Putamen (tissue), 1 donor: ENCODE measurements at places on chromosomes 3 and 15.

- no peak for DNase-seq
Observed at GRCh38 chr3:27426926-27427325, 57.3 kb downstream of the SLC4A7 start.

- DNase-seq: no peak
Observed at GRCh38 chr15:92749216-92749615, 93.6 kb upstream of the FAM174B start.

GRCh38 chr3:152595975-152596821, 238.7 kb upstream of the P2RY1 start:
- DNase-seq: peak; percentile 43

GRCh38 chr3:193148688-193149473, 92.1 kb upstream of the PLAAT1 start:
- DNase-seq: no peak

DNA sequence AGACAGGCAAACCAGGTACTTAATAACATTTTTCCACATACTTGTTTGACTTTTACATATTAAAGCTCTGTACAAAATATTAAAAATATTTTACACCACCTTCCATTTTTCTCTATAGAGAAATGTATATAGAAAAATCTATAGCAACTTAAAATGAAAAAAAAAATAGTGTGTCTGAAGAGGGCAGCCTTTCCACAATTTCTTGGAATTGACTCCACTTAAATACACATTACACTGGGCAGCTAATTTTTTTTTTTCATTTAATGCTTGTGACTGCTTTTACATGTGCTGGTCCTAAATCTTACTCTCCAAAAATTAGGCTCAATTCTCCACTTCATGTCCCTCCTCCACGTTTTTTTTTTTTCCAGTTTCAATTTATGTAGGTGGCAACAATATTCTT, 427.0 kb upstream of the RBMS3 start:
- DNase-seq: no peak

DNA sequence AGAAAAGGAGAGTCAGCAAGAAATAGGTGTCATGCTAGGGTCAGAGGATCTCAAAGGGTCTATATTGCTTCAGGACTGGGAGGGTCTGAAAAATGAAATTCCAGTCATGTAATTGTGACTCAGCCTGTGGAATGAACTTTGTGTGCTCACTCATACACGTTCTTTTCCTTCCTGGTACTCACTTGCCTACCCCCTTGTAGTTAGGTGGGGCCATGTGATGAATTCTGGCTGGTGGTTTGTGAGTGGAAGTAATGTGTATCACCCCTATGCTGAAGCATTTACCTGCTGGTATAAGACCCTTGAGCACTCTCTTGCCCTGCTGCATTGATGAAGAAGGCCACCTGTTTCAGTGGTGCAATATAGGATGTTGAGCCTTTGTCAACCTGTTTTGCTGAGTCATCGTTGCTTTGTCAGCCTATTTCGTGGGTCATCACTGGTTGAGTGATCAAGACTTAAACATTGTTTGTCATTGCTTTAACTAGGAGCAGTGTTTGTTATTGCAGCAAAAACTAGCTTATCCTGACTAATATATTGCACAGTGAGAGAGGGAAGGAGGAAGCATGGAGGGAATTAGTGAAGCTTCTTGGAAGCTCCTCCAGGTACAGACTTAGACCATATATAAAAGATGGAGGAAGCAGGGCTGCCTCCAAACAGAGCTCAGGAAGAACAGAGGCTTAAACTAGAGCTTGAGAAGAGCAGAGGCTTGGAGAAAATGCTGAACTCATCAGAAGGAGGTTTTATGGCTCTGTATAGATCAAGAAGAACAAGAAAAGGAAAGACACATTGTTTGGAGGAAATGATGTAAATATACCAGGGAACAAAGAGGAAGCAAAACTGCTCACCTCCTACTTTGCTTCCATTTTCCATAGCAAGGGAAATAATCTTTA, 28.9 kb downstream of the TLNRD1 start:
- DNase-seq: no peak

DNA sequence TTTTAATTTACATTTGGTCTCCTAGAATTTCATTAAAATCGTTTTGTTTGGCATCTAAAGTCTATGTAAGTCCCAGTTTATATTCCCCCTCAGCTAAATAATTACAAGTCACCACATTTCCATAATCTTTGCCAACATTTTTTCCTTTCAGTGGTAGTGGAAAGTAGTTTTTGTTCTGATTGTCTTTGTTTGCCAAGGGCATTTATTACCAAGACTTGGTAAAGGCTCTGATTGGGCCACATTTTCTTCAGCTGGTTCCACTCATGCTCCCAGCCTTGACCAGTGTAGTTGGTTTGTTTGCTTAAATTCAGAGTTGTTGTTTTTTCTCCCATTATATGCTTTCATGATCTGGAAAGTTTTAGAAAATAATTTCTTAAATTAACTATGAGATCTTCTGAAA, 153.4 kb upstream of the MME start:
- no peak for DNase-seq

GRCh38 chr15:79071901-79072300, 18.7 kb downstream of the RASGRF1 start:
- no peak for DNase-seq

DNA sequence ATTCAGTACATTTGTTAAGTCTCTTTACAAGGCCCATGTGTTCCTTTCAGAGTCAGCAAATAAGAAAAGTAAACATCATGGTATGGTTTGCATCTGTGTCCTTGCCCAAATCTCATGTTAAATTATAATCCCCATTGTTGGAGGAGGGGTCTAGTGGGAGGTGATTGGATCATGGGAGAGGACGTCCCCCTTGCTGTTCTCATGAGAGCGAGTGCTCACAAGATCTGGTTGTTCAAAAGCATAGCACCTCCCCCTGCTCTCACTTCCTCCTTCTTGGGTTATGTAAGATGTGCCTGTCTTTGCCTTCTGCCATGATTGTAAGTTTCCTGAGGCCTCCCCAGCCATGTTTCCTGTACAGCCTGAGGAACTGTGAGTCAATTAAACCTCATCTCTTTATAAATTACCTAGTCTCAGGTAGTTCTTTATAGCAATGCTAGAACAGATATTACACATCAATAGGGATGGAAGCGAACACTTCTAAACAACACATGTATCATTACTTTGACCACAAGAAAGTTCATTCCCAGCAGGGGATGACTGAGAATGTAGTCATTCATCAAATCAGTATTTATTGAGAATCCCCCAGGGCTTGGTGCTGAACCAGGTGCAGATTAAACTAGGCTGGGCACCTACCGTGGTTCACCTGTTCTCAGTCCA, 4.1 kb downstream of the EFCAB12 start:
- no peak for DNase-seq

DNA sequence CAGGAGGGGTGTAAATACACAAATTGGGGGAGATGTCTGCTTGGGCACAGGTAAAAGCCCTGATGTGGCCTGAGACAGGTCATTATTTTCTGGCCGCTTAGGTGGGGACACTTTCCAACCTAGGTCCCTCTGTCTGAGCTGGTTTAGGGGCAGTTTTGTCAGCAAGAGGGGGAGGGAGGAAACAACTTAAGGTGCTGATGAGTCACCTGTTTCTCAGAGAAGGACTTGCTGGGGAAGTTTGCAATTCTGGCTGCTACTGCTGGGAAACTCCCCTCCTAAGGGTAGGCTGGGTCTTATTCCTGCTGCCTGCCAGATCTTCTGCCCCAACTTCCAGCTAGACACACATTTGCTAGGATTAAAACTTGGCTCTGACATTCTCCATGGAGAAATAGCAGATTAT, 4.8 kb upstream of the RHOV start:
- DNase-seq: no peak

- peak; percentile 47 for DNase-seq
Observed at GRCh38 chr15:57118013-57118799, 199.8 kb downstream of the TCF12 start.

- no peak for DNase-seq
Observed at GRCh38 chr15:32864051-32864450, 146.2 kb downstream of the GREM1 start.

DNA sequence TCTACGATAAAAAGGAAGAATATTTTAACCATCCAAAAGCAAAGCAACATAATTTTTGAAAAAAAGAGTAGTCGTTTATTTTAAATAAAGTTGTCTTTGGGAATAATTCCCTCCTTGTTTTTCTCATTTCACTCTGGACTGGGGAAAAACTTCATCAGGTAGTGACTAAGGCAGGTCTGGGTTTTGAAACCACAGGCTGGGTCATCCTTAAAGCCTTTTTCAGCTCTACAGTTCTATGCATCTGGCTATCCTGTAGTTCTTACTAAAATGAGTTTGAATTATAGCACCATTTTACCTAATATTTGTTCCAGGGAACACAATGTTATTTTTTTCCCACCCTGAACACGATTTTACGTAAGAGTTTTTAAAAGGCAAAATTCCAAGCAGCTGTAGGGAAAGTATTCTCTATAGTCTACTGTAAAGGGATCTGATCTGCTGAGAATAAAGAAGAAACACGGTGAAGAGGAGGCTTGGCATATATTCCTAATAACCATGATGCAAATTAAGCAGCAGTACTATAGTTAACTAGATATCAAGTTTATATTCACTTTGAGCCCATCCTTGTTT, 107.7 kb downstream of the OSBPL10 start:
- DNase-seq: no peak

GRCh38 chr3:186339180-186339918, 22.7 kb downstream of the DGKG start:
- no peak for DNase-seq

GRCh38 chr3:99532246-99532645, 106.1 kb upstream of the COL8A1 start:
- no peak for DNase-seq

DNA sequence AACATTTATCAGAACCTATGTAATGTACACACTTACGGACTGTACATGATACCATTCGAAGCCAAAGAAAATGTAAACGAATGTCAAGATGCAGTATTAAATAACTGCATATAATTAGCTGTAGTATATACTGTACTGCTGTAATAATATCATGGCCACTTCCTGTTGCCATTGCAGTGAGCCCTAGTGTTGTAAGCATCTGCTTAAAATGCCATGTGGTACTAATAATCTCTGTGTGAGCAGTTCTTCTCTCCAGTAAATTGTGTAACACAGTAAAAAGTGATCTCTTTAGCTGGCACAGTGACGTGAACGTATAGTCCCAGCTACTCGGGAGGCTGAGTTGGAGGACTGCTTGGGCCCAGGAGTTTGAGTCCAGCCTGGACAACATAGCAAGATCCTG, 8.6 kb downstream of the SPG11 start:
- no peak for DNase-seq

DNA sequence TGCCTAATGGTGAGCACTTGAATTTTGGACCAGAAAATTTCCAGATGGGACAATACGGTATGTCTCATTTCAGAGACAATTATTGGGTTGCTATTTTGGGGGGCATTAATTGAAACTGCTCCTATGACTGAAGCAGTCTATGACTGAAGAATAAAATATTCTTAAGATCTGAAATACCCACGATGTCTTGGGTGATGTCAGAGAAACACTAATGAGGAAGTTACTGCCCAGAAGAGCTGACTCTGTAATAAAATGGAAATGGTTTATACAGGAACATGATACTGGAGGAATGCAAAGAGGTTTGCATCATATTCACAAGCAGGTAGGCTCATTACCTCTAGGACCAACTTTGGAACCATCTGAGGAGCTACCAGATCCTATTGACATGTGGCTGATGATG, 68.7 kb downstream of the IL12A start:
- DNase-seq: no peak

GRCh38 chr3:105533960-105534359, 167.3 kb downstream of the ALCAM start:
- DNase-seq: no peak

GRCh38 chr3:149058602-149059001, 27.7 kb downstream of the HLTF start:
- no peak for DNase-seq

- no peak for DNase-seq
Observed at GRCh38 chr3:123734527-123734902, 149.6 kb downstream of the MYLK start.

DNA sequence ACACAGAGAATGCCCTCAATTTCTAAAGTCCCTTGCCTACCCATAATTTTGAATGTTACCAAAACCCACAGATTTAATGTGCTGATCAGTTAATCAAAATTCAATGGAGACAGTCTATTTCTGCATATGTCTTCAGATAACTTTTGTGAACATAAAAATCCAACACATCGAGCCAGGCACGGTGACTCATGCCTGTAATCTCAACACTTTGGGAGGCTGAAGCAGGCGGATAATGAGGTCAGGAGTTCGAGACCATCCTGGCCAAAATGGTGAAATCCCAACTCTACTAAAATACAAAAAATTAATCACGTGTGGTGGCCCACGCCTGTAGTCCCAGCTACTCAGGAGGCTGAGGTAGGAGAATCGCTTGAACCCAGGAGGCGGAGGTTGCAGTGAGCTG, 49.3 kb downstream of the PEAK1 start:
- no peak for DNase-seq

GRCh38 chr15:92492551-92493115, 99.0 kb downstream of the ST8SIA2 start:
- peak; percentile 3 for DNase-seq

DNA sequence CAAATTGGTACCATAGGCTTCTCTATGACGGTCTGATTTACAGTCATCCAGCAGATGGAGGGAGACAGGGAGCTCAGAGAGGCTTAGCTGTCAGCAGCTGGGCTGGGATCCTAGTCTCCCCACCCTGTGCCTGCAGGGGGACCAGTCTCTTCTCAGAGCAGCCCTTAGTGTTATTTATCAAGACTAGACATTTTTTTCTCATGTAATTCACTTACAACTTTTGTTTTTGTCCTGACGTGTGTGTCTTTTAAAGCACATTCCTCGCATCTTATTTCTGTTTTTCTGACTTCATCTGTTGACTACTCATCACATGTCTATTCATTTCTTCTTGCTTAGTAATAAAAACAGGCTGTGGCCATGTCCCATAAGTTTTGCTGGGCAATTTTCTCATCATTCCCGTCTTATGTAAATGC, 116.1 kb downstream of the KLF13 start:
- DNase-seq: no peak

GRCh38 chr3:196931828-196932587, 10.3 kb downstream of the NCBP2 start:
- no peak for DNase-seq

DNA sequence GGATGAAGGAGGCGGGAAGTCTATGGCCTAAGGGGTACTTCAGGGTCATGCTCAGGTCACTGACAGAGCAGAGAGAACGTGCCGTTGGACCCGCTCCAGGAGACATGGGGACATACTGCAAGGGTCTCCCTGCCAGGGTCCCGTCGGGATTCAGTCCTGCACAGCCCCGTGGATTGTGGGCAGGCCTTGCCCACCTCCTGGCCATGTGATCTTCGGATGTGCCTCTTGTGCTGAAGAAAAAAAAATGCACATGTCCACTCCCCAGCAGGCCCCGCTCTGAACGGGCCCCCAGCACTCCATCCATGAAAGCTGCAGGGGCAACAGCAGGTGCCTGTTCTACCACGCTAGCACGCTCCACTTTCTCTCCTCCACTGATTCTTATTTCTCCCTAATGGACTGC, 22.9 kb downstream of the ST8SIA2 start:
- no peak for DNase-seq

GRCh38 chr3:42102571-42102970, 11.4 kb downstream of the TRAK1 start:
- DNase-seq: no peak

GRCh38 chr15:66481107-66481856, 16.3 kb downstream of the SNAPC5 start:
- no peak for DNase-seq
